Natural killer cell (primary cell): ENCODE measurements at places on chromosomes 12 and 14. TPM values are rescaled to one million over a fixed set of nuclear protein-coding genes. Genes with fewer than 3 reads are reported as not detected.

ASCL1 gene
- total RNA-seq: not detected

LALBA gene
- not detected for total RNA-seq

TMEM260 gene
- total RNA-seq: 21.3 TPM

PGF gene
- 0.33 TPM for total RNA-seq

LBHD2 gene
- total RNA-seq: not detected

SDSL gene
- 1.0 TPM for total RNA-seq

RASAL1 gene
- total RNA-seq: not detected

LAG3 gene
- total RNA-seq: 7.6 TPM

RPGRIP1 gene
- total RNA-seq: 0.85 TPM

ANO4 gene
- not detected for total RNA-seq

RBMS2 gene
- 15.6 TPM for total RNA-seq

ACSM4 gene
- total RNA-seq: not detected

SLC25A47 gene
- not detected for total RNA-seq

GPR84 gene
- 4.9 TPM for total RNA-seq

IL22 gene
- not detected for total RNA-seq
